ENCODE measurements at places on chromosomes 6 and 20.

GRCh38 chr6:13488896-13489237 lies 1.5 kb upstream of the GFOD1 start:
- DNase-seq: no peak

- DNase-seq: no peak
Measured at GRCh38 chr20:45055056-45055455, 45.9 kb downstream of the KCNS1 start.

- DNase-seq: no peak
Measured at GRCh38 chr6:117409420-117409819, 16.3 kb downstream of the ROS1 start.

DNA sequence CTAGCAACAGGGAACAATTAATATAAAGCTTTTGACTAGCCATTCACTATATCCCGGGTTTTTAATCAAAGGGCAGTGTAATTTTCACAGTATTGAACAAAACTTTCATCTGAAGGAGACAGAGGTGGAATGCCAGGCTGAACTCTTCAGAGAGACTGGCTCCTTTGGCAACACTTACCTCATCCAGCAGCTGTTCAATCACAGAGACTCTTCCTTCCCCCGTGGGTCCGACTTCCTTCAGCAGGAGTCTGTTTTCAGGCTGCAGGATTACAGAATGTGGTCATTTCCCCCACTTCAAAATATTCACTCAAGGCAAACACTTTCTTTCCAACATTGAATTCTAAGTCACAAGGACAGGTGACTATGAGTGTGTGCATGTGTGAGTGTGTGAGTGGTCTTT lies 76.6 kb downstream of the DZANK1 start:
- no peak for DNase-seq

DNA sequence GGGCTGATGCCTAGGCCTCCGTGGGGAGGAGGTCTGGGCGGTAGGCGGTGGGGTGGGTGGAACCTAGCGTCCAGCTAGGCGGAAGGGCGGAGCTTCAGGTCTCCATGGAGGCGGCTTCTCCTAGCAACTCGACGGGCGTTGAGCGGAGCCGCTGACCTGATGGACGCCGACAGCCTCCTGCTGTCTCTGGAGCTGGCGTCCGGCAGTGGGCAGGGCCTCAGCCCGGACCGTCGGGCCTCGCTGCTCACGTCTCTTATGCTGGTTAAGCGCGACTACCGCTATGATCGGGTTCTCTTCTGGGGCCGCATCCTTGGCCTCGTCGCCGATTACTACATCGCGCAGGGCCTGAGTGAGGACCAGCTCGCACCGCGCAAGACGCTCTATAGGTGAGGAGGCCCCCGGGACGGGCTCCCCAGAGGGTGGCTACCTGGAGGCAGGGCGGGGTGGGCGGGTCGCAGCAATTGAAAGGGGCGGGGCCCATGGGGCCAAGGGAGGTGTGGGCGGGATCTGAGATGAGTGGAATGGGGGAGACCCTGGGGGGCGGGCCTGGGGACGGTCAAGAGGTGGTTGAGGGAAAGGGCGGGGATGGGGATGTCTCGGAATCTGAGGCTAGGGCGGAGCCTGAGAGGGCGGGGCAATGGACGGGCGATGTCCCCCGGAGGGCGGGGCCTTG lies at the start of gene RSPH9:
TSS of gene RSPH9 (plus strand) at position 97 of the 673 bp plus-strand sequence. CDS start at position 160, 63 bp downstream.
- peak; percentile 64 for DNase-seq

GRCh38 chr6:52522151-52522626 lies 54.7 kb downstream of the TRAM2 start:
- no peak for DNase-seq

DNA sequence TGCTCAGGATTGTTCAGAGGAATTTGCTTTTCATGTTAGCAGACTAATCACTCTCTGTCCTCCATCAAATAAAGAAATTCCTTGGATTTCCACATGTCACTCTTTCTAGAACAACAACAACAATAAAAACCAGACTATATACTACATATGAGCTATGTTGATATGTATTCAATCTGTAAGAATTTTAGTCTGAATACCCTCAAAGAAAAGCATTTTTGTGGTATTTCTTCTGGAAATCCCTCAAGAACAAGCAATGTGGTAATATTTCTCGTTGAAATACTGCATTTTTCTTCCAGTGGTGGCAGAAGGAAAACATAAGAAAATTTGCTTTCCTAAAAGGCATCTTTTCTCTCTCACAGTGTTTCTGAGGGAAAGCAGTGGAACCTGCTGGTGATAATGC lies 312.6 kb upstream of the RSPO3 start:
- DNase-seq: no peak

- peak; percentile 65 for DNase-seq
Measured at GRCh38 chr20:48738399-48739304, 89.1 kb downstream of the PREX1 start.

- no peak for DNase-seq
Measured at GRCh38 chr6:168778201-168778600, 337.2 kb downstream of the SMOC2 start.

GRCh38 chr20:53736757-53737395 lies 143.2 kb upstream of the ZNF217 start:
- no peak for DNase-seq

GRCh38 chr6:7232351-7232750 lies 80.6 kb downstream of the SSR1 start:
- no peak for DNase-seq

DNA sequence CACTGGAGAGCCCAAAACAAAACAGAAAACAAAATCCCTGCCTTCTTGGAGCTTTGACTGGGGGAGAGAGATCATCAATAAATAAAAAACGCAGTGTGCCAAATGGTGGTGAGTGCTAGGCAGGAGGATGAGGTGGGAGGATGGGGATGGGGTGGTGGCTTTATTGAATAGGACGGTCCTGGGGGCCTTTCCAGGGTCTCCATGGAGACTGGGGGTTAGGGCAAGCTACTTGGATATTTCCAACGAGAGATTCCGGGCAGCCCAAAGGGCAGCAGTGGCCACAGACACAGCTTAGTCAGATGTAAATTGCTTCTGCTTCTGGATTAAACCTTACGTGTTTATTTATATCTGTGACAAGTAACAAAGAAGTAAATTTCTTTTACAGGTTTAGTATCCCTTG lies 700.1 kb downstream of the QKI start:
- DNase-seq: no peak

GRCh38 chr20:45841407-45842129 lies 8.0 kb downstream of the SNX21 start:
- no peak for DNase-seq

DNA sequence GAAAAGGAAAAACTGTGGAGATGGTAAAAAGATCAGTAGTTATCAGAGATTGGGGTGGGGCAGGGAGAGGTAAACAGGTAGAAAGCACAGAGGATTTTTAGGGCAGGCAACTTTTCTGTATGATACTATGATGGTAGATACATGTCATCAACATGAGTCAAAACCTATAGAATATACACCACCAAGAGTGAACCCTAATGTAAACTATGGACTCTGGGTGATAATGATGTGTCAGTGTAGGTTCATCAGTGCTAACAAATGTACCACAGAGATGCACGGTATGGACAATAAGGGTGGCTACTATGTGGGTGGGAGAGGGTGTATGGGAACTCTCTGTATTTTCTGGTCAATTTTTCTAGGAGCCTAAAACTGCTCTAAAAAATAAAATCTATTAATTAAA lies 18.5 kb downstream of the PACSIN1 start:
- DNase-seq: no peak

DNA sequence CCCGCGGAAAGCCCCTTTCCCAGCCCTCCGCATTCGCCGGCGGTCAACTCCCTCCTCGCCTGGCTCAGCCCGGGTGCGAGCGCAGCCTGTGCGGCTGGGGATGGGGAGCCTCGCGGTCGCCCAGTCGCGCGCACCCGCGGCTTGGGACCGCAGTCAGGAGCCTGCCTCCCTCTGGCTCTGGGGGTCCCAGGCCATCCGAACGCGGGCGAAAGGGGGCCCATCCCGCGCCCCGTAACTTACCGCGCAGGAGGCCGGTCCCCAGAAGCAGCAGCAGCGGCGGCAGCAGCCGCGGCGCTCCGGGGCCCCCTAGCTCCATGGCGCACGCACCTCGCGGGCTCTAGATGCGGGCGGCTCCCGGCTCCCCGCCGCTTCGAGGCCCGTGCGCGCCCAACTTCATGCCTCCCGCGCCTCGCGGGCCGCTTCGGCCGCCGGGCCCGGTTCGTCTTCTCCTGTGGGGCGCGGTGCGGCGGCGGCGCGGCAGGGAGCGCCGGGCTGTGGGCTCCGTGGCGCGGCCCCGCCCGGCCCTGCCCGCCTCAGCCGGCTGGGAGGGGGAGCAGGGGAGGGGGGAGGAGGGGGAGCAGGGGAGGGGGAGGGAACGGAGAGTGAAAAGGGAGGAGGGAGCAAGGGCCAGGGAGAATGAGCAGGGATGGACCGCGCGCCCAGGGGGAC lies at the start of gene CHRNA4:
TSS of gene CHRNA4 (minus strand) at position 500 of the 669 bp plus-strand sequence. CDS start at position 316, 184 bp downstream.
- no peak for DNase-seq

DNA sequence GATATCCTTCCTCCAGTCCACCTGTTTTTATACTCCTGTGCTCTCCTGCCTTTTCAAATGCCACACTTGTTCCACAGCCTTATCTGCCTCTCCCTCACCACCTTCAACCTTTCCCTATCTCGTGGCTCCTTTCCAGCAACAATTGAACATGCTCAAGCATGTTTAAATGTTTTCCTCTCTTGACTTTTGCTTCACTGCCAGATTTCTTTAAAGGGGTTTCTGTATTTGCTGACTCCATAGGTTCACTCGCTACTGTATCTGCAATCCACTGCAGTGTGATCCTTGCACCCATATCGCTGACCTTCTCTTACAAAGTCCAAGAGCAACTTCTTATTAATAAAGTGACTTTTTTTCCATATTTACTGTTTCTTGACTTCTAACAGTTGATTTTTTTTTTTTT lies 11.2 kb upstream of the GMNN start:
- no peak for DNase-seq

DNA sequence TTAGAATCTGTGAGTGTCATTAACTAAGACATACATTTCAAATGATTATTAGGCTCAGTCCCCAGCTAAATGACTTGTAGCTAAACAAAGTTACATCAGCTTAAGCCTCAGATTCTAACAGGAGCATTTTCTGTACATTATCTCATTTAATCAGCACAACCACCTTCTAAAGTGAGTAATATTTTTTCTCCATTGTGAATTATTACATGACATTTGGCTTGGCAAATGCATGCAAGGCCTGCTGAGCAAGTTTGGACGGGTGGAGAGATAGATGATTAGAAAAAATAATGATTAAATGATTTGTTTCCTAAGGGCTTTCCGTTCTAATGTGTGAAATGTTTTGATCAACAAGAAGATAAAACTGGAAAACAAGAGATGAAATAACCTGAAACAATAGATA lies 20.7 kb downstream of the DCBLD1 start:
- no peak for DNase-seq

- DNase-seq: no peak
Measured at GRCh38 chr6:132400883-132401617, at the start of gene MOXD1. Gene MOXD1, minus strand, starts transcription at chr6:132401475. Its CDS starts 49 bp downstream, at chr6:132401426.

GRCh38 chr20:8790442-8791074 lies 278.3 kb upstream of the PLCB4 start:
- no peak for DNase-seq

DNA sequence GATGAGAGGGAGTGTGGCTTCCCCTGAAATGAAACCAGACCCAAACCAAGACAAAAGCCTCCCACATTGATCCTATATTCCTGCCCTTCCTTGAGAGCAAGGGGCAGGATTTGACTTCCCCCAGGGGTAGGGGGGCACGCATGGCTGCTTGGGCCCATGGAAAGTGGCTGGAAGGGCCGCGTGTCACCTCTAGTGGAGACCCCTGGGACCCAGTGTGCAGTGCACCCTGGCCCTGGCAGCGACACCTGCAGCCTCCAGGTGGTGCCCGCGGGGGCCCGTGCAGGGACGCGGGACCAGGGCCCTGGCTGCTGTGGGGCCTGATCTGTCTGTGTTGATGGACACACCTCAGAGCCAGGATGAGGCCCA lies 18.0 kb upstream of the SLCO4A1 start:
- no peak for DNase-seq

GRCh38 chr6:38103921-38104320 lies 284.4 kb downstream of the ZFAND3 start:
- no peak for DNase-seq

GRCh38 chr20:32674362-32674789 lies 635 bp upstream of the C20orf203 start:
- peak; percentile 63 for DNase-seq

DNA sequence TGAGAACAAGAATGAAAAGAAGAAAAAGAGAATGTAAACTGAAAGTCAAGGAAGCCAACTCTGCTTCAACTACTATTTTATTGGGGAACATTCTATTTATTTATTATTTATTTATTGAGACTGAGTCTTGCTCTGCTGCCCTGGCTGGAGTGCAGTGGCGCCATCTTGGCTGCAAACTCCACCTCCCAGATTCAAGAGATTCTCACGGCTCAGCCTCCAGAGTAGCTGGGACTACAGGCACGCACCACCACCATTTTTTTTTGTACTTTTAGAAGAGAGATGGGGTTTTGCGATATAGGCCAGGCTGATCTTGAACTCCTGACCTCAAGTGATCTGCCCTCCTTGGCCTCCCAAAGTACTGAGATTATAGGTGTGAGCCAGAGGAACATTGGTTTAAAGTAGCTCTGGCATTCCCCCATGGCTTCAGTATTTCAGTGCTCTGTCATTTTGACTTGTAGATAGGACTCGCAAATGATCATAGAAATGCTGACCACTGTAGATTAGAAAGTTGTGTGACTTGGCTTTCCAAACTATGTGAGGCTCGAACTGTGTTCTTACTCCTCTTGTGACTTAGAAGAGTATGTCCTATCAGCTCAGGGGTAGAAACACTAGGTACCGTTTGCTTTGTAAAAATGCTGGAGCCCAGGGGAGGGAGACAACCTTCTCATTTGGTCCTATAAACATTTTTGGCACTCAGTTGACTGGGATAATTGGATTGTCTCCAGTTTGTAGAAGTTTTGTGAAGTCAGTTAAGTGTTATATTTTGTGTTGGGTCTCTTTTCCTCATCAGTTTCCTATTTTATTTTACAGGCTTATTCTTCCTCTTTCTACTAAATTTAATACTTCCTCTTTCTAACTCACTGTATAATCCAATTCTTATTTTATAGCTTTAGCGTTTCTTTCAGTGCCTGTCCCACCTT lies 544.9 kb upstream of the CITED2 start:
- no peak for DNase-seq

GRCh38 chr20:14521436-14521835 lies 184.0 kb upstream of the FLRT3 start:
- DNase-seq: no peak

- DNase-seq: no peak
Measured at GRCh38 chr20:13265941-13266340, 44.9 kb downstream of the ISM1 start.

DNA sequence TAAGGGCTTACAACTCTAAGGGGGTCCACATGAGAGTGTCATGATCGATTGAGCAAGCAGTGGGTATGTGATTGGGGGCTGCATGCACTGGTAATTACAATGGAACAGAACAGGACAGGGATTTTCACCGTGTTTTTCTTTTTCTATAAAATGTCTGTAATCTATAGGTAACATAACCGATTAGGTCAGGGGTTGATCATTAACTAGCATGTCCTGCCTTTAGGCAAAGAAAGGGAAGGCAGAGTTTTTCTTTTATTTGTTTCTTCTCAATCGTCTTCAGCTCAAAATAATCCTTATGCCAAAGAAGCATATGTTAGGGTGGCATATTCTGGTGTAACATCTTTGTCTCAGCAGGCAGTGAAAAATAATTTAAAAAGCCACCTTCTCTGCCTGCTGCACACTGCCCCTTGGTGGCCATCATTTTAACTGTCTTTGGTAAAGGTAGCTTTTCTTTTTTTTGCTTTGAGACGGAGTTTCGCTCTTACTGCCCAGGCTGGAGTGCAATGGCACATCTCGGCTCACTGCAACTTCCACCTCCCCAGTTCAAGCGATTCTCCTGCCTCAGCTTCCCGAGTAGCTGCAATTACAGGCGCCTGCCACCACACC lies 9.7 kb upstream of the CEP43 start:
- DNase-seq: peak; percentile 13

- DNase-seq: no peak
Measured at GRCh38 chr6:14271789-14272736, 154.5 kb downstream of the CD83 start.

GRCh38 chr20:58538752-58539151 lies 23.6 kb upstream of the APCDD1L start:
- DNase-seq: no peak
